ENCODE measurements at places on chromosomes 16 and 17.

GRCh38 chr17:77688369-77688768 lies 270.1 kb upstream of the TNRC6C start:
- DNase-seq = no peak

DNA sequence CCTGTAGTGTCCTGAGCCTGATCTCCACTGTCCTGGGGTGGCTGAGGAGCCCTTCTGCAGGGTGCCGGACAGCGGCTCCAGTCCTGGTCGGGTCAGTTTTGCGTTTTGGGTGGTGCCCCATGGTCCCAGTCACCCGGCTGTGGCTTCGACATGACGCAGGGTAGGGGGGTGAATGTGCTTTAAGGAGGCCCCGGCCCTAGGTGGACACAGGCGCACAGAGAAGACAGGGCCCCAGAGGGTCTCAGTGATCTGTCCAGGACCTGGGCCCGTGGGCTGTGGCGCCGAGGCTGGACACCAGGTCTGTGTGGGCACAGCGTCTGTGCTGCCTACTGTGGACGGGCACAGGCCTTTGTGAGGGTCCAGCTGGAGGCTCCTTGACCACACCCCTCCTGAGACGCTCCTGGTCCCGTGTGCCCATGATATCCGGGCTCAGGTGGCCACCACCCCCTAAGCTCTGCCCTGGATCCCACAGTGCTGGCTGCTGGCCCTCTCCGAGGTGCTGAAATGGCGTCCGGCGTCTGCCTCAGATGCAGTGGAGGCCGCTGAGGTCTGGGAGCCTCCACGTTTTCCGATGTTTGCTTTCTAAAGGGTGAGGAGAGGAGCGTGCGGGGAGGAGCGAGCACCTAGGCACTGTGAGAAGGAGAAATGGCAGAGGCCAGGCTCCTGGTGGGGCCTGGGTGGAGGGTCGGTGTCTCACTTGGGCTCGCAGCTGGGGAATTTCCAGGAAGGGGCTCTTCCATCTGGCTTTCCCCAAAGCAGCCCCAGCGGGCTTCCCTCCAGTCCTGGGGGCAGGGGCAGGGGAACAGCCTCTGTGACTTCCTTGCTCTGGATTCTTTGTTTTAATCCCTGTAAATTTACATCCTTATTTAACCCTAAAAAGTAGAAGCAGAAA lies 56.1 kb upstream of the ACSF3 start:
- DNase-seq = no peak

DNA sequence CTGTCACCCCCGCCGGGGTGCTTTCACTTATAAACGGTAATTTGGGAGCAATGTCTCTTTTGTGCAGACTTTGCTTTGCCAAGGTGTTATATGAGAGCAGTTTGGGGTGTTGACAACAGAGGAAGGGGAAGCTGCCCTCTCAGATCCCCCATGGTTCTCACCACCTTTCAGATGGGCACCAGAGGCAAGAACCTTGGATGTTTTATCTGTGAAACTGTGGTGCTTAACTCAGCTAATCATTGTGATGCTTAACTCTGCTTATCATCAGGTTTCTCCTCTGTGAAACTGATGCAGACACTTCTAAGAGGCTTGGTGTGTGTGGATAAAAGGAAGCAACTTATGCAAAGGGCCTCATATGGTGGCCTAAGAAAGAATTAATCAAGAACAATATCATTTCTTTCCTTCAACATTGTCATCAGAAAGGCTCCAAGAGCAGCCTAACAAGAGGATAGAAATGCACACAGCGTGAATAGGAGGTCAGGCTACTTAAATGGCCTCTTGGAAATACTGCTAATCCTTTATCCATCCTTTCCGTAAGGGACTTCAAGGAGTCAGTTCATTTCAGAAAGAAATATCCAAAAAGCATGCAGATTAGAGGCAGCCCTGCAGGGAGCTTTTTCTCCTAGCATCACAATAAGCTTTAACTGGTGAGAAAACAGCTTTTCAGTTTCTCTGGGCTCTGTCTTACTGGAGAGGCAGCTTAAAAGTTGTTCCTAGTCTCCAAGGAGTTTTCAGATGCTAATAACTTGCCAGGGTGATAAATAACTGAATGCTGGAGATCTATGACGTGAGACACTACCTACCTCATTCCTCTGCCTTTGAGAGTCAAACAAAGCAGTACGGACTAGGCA lies 55.1 kb upstream of the CLEC3A start:
- no peak for DNase-seq

- no peak for DNase-seq
These were observed 15.3 kb downstream of the RSL1D1 start for GRCh38 chr16:11835891-11836649.

GRCh38 chr16:24975428-24975889 lies 39.7 kb downstream of the ARHGAP17 start:
- no peak for DNase-seq

DNA sequence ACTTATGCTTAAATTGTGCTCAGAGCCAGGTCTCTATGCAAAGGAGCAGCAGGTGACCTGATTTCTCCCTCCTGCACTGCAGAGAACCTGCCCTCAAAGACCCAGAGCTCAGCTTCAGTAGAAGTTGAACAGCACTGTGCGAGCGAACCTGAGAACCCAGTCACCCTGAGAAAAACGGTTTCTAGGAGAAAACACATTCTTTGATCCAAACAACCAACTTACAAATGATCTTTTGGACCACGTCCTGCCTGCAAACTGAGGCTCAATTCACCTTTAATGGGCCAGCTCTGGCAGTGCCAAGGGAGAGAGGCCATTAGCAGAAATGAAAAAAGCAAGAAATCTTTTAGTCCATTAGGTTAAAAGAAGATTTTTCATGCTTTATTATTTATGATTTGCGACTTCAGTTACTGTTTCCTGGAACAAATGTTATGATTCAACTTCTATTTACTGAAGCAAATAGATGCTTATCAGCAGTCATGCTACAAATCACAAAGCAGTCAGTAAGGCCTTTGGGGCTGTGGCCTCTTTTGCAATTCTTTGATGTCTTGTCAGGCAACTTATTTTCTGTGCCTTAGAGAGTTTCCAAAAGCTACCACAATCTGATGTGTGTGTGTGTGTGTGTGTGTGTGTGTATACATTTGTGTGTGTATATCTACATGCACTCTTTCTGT lies 65.7 kb upstream of the LRRC37A3 start:
- no peak for DNase-seq

- DNase-seq = no peak
These were observed 16.2 kb downstream of the LUC7L start for GRCh38 chr16:212999-213398.

DNA sequence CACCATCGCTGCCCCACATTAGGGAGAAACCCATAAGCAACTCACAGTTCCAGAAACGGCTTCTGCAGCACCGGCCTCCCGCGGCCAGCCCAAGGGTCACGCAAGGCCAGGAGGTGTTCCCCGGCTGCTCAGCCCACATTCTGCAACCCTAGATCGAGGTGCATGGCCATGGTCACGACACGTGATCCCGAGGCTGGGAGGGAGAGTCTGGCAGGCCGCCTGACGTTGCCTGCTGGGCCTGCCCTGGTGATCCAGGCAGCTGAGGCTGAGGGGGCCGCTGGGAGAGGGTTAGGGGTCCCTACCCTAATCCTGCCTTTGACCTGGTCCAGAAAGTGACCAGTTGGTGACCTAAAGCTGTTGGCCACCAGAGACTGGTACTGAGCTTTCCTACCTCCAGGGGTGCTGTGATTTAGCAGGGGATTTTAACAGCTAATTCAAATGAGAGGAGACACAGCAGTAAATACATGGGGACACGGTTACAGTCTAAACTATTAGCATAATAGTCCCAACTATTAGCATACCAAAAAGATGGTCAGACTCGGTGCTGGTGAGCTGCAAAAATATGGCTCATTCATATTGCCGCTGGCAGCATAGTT lies 97.4 kb upstream of the CIBAR2 start:
- DNase-seq = no peak

DNA sequence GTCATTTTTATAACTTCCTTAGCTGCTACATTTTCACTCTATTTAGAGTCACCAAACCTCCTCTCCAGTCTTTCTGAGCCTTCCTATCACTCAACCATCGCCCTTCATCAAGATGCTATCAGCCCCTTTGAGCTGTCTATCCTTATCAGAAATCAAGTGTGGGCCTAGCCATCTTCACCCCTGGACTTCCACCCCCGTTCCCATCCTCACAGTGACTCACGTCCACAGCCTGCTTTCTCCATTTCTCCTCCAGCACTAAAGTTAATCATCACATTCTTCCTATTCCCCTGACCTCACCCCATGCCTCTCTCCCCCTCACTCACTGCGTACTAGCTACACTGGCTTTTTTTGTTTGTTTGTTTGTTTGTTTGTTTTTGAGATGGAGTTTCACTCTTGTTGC lies 2.4 kb upstream of the TEKT3 start:
- no peak for DNase-seq

DNA sequence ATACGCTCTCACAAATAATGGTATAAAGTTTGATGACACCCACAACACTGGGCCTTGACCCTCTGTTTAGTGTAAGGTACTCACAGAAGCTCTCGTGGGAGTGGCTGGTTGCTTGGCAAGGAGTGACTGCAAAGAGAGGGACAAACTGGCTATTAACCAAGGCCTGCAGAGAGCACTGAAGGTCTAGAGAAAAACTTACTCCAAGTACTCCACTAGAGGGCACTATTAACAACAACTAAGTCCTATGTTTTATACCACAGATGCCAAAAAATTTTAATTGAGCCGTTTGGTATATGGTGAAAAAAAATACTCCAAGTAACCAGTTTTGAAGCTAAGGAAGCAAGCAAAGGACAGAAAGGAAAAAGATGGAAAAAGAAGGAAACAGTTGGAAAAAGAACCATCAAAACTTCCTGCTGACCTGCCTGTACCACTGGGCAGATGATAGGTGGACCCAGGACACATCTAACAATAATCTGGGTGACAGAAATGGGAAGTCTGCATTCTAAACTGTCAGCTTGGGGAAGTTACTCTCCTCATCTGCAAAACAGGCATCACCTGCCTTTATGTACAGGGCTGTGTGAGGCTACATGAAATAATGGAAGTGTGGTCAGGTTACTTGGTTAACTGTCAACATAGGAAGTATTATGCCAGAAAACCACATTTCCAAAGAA lies 23.2 kb downstream of the DYNC1LI2 start:
- peak; percentile 22 for DNase-seq

GRCh38 chr17:70314096-70314495 lies 144.8 kb downstream of the KCNJ2 start:
- no peak for DNase-seq

DNA sequence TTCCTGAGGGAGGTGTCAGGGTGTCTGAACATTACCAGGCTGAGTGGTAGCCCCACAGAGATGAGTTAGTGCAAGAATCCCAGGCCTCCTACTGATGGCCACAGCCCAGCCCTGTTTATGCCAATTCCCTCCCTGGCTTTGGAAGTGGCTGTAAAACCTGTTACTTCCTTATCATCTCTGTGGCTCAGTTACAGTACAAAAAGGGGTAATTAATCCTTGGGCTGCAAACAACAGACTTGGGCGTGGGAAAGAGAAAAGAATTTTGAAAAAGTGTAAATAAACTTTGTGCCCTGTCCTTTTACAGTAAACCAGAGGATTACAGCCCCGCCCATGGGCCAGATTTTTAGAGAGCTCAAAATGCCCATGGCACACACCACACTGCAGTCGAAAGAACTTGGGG lies 73.1 kb upstream of the AXIN2 start:
- no peak for DNase-seq

- DNase-seq = no peak
These were observed 19.4 kb downstream of the MYH10 start for GRCh38 chr17:8611137-8611536.

- no peak for DNase-seq
These were observed 9.0 kb downstream of the CUEDC1 start for GRCh38 chr17:57945996-57946797.

GRCh38 chr16:57373117-57373947 lies 1.0 kb downstream of the CX3CL1 start:
- no peak for DNase-seq

DNA sequence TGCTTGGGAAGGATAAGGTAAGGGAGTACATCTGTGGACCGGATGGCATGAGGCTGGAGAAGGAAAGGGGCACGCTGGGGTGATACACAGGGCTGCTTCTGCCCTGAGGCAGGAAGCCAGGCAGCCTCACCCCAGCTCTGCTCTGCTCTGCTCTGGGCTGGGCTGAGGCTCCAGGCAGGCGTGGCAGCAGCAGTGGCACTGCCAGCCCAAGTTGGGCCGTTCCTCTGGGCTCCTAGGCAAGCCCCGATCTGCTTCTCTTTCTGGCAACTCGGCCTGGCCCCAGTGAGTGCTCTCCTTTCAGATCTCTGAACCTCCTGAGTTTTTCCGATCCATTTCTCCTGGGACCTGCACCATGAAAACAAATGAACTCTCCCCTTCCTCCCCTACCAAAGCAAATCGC lies 44.9 kb downstream of the VAC14 start:
- no peak for DNase-seq

- DNase-seq = no peak
These were observed 6.8 kb downstream of the KCNG4 start for GRCh38 chr16:84232969-84233368.

GRCh38 chr17:418421-418751 lies 65.8 kb upstream of the RPH3AL start:
- no peak for DNase-seq

DNA sequence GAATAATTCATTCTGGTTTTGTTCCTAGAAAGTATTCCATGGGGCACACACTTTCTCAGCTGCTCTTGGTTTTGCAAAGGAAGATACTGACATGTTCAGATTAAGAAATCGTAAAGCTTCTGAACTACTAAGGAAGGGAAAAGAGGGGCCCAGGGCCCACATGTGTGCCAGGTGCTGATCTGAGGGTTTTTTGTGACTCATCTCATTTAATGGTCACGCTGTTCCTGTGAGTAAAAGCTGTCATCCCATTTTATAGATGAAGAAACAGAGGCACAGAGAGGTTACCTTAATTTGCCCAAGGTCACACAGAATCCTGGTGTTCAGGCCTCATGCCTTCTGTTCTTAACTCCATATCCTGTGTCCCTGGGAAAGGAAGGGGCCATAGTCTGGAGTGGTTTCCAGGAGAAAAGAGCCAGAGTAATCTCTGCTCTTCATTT lies 113.2 kb downstream of the MSI2 start:
- DNase-seq = no peak

DNA sequence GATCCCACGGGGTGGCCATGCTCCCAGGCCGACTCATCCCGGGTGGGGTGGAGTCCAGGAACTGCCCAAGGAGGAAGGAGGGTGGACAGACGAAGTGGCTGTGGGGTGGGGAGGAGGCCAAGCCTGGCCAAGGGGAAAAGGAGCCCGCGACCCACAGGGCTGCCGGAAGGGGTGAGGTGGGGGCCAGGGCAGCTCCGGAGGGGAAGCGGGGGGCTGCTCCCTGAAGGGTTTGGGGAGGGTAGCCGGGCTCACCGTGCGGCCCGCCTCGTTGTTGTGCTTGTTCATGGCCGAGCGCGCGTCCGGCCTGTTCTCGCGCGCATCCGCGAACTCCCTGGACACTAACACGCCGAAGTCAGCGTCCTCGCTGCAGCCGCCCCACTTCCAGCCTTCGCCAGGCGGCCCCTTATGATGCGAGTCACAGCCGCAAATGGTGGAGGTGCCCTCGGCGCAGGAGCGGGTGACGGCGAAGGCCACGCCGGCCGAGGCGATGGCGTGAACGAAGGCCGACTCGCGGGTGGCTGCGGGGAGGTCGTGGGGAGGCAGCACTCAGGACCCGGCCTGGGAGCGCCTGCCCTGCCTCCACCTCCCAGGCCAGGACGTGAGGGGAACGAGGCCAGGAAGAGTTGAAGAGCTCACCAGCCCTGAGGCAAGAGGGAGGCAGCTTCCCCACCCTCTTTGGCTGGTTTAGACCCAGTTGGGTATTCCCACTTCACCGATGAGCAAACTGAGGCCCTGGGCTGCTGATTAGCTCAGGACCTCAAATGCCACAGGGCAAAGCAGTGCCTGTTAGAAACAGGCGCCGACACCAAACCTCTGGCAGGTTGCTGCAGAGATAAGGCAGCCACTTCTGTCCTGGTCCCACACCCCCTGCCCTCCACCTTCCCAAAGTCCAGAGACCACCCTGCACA lies 48.7 kb downstream of the WNT3 start:
- no peak for DNase-seq

- no peak for DNase-seq
These were observed 7.6 kb upstream of the CYTH1 start for GRCh38 chr17:78789663-78790181.
